Kasumi-1 (cell line): ENCODE measurements at places on chromosomes 3 and 15.

GRCh38 chr15:92666780-92667179 lies 11.2 kb upstream of the FAM174B start:
- DNase-seq, result no peak

DNA sequence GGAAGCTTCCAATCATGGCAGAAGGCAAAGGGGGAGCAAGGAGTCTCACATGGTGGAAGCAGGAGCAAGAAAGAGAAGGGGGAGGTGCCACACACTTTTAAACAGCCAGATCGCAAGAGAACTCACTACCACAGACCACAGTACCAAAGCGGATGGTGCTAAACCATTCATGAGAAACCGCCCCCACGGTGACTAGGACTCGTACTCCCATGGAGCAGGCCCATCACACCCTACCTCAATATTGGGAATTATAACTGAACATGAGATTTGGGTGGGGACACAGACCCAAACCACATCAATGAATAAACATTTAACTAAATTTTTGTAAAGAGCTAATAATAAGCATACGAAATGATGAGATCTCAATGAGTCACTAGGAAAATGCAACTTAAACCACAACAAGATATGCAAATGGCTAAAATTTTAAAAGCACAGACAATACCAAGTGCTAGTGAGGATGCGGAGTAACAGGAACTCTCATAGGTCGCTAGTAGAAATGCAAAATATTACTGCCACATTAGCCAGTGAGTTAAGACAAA lies 10.0 kb downstream of the MRPS25 start:
- no peak for DNase-seq

DNA sequence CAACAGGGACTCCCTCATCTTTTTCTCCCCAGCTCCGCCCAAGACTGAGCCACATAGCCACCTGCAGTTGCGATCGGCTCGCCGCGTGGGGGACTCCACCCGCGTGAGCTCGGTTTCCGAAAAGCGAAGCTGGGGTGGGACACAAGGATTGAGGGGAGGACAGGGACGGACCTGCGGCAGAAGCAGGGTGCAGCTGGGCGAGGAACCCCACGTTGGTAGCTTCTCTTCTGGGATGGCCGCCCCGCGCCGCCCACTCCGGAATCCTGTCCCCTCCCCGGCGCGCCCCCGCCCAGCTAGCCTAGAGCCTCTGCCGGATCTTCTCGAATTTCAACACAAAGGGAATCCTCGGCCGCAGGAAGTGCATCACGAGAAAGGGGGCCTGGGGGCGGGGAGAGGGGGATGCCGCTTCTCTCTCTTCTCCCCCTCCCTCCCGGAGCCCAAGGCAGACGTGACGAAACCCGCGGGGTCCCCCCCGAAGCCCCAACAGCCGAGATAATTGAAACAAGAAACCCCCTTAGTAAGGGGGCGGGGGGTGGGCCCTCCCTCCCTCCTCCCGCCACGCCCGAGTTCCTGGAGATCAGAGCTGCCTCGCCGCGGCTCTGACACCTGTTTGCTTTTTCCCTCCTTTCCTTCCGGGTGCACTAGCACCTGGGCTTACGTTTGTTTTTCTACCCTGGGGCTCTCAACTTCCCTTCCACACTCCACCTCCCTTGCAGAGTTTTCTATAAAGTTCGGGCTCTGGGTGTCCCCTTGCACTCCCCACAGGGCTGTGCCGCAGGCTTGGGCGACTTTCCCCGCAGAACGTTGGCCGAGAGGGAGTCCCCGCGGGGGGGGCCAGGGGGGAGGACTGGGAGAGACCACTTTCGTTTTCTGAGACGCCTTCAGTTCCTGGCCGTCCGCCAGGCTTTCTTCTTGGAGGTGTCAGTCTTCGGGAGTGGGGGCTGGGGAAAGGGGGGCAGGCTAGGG lies 1.3 kb upstream of the KCNH8 start:
- DNase-seq, result peak; percentile 89

GRCh38 chr3:171039674-171040073 lies 13.2 kb upstream of the SLC2A2 start:
- DNase-seq, result no peak

- DNase-seq, result no peak
Observed at GRCh38 chr15:90367576-90367975, 15.5 kb downstream of the ZNF774 start.

DNA sequence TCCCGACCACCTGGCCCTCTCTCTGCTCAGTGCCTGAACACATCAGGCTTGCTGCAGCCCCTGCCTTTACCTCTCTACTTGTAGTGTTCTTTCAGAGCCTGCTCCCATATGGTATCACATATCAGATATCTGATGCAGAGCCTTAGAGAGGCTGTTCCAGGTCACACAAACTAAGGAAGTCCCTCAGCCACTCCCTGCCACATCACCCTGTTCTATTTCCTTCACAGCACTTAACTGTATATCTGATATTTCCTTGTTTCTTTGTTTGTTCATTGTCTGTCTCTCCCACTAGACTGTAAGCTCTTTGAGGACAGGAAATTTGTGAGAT lies 976 bp upstream of the ALDH1L1 start:
- DNase-seq, result no peak

GRCh38 chr15:29920515-29920914 lies 98.2 kb upstream of the TJP1 start:
- no peak for DNase-seq

DNA sequence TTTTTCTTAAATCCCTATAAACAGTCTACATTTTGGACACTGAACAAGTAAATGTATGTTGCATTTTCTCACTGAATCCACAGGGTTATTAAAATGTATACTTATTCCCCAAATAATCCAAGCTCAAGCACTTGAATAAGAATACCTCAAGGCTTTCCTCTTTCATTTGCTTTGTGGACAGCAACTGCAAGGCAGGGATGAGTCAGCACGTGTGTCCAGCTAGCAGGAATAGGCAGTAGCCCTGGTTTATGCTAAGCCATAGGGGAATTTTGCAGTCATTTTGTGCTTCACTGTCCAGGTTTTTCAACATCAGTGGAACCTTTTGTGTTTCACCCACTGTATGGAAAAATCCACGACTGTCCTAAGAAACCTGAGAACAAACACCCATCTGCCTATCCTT lies 96.7 kb upstream of the KCNMB2 start:
- no peak for DNase-seq

GRCh38 chr3:131543714-131544113 lies 40.9 kb upstream of the MRPL3 start:
- peak; percentile 11 for DNase-seq

DNA sequence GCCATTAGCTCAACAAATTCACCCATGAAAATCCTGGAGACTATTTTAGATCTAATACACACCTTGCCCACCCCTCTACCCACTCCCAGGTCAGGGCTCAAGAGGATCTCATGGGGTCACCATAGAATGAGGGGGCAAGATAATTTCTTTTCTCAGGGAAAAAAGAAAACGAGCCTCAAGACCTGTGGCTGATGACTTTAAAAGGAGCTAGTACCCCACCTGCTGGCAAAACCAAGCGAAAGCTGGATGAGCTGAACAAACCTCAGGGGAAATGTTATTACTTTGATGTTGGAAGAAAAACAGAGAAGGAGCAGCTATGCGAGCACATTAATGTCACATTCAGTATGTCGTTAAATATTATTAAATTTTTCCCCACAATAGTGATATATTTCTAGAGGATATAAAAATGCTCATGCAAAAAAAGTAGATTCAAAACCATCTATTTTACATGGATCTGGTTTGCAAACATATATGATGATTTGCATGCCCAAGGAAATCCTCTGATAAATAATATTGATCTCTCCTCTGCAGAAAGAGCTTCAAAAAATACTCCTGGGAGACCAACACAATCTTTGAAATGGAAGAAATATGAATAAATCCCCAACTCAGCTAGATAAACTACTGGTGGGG lies 37.7 kb downstream of the PLD1 start:
- peak; percentile 88 for DNase-seq

- DNase-seq, result peak; percentile 29
Observed at GRCh38 chr15:68256675-68257450, 20.7 kb upstream of the FEM1B start.

- DNase-seq, result peak; percentile 20
Observed at GRCh38 chr15:89363133-89363532, 28.5 kb upstream of the POLG start.

DNA sequence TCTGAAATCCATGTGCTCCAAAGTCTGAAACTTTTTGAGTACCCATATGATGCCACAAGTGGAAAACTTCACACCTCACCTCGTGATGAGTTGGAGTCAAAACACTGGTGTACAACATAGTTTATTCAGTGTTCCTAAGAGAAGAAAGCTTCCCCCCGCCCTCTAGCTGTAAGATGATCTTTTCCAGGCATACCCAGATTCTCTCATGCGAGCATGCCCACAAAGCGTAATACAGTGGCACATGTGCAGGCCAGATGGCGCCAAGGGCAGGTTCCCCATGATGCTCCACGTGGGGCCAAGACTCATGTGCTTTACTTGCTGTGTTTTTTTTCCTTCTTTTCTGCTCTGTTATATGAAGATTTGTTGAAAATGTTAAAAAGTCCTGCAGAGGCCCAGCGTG lies 104.9 kb upstream of the LRRFIP2 start:
- DNase-seq, result no peak
